Osteocyte (in vitro differentiated cells): ENCODE measurements at places on chromosomes 12 and 14.
A peak's percentile ranks its signal among the peaks of the same experiment; 100 is the strongest.

DNA sequence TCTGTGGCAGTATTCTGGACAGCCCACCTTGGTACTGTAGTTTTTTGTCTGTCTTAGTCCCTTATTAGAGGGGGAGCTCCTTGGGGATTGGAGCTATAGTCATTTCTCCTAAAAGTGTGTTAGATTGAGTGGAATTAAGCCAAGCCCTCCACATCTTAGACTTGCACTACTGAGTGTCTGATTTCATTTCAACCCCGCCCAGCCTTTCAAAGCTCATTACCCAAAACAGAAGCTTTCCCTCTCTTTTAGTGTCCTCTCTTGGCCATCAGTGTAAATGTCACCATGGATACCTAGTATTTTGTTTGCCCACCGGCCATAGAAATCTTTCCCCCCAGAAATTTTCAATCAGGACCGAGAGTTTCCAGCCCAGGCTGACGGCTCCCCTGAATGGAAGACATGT, 74.5 kb downstream of the LRRC74A start:
- DNase-seq, result no peak

DNA sequence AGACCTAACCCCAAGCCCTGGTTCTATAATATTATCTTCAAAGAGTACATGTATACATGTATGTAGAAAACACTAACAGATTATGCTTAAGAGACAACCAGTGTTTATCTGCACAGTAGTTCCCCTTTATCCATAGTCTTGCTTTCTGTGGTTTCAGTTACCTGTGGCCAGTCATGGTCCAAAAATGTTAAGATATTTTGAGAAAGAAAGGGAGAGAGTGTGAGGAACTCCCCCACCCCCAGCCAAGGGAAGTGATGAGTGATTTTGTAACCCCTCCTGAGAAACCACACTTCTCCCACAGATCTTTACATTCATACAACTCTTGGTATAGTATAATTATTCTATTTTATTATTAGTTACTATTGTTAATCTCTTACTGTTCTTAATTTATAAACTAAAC, 77.3 kb upstream of the CNTN1 start:
- no peak for DNase-seq

DNA sequence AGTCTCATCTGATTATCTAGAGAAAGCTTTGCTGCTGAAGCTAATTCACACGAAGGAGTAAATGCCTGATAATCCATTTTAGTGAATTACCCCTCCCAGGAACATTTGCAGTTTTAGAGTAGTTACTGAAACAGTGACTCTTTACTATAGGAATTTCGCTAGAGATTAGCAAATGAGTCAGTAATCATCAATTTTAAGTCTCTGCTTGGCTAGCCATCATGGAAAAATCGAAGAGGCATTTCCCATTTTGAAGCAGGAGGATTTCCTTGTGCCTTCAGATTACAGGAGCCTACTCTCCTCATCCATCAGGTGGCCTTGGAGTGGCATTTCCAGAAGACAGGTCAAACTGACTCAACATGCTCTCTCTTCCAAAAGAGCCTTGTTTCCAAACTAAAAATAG, 154.5 kb downstream of the EGLN3 start:
- DNase-seq, result no peak

GRCh38 chr12:103745962-103746361, 95.1 kb downstream of the NT5DC3 start:
- DNase-seq, result no peak

DNA sequence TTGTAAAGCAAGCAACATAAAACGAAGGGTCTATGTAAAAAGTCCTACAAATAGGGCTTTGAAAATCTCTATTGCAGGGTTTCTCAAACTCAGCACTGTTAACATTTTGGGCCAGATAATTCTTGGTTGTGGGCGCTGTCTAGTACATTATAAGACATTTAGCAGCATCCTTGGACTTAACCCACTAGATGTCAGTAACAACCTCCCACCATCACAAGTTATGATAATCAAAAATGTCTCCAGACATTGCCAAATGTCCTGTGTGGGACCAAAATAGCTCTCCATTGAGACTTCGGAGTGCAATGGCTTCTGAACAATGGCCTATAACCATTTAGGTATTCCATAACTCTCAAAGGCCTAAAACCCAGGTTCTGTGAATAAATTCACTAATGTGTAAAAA, 22.9 kb upstream of the DHRS7 start:
- DNase-seq, result no peak

GRCh38 chr12:92185052-92185451, 39.4 kb upstream of the BTG1 start:
- DNase-seq, result no peak

DNA sequence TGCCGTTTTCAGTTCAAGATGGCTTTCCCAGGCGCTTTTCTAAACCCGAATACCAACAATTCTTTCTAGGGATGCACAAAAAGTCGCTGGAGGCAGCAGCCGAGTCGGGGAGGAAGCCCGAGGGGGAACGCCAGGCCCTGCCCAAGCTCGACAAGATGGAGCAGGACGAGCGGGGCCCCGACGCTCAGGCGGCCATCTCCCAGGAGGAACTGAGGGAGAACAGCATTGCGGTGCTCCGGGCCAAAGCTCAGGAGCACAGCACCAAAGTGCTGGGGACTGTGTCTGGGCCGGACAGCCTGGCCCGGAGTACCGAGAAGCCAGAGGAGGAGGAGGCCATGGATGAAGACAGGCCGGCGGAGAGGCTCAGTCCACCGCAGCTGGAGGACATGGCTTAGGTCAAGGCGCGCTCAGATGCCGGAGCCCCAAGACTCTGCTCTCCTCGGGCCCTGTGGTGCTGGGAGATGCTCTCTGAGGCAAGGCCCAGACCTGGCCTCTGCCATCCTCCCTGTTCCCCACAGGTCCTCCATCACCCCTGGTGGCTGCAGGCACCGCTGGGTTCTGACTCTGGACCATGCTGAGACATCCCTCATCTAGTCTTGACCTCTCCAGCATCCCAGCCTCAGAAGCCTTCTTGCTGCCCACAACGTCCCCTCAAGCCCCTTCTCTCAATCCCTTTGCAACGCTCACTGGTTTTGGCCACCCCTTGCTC, 21.4 kb downstream of the VSX2 start:
- no peak for DNase-seq

GRCh38 chr14:29674566-29675285, 252.9 kb downstream of the PRKD1 start:
- no peak for DNase-seq

GRCh38 chr12:29012673-29013072, 136.4 kb upstream of the FAR2 start:
- DNase-seq, result no peak

DNA sequence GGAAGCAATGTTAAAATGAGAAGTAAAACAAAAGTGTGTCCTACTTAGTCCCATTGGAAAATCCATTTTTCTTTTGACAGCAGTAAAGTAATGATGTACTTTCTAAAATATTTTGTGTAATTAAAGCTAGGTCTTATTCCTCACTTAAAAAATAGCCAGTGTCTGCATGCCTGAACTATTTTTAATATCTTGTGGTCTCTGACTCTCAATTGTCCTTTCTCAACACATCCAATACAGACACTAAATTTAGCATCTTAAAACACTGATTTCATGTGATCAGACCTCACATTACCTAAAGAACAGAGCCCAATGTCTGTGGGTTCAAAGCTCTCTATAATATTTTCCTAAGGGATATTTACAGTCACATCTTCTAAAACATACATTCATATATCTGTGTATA, 108.0 kb downstream of the DERA start:
- DNase-seq, result no peak

GRCh38 chr14:61120576-61120975, 139.5 kb downstream of the SLC38A6 start:
- no peak for DNase-seq

GRCh38 chr12:130703733-130704375, 12.2 kb downstream of the RIMBP2 start:
- DNase-seq, result peak; percentile 75
